ENCODE measurements at places on chromosomes 11 and 22.
A peak's percentile ranks its signal among the peaks of the same experiment; 100 is the strongest.

DNA sequence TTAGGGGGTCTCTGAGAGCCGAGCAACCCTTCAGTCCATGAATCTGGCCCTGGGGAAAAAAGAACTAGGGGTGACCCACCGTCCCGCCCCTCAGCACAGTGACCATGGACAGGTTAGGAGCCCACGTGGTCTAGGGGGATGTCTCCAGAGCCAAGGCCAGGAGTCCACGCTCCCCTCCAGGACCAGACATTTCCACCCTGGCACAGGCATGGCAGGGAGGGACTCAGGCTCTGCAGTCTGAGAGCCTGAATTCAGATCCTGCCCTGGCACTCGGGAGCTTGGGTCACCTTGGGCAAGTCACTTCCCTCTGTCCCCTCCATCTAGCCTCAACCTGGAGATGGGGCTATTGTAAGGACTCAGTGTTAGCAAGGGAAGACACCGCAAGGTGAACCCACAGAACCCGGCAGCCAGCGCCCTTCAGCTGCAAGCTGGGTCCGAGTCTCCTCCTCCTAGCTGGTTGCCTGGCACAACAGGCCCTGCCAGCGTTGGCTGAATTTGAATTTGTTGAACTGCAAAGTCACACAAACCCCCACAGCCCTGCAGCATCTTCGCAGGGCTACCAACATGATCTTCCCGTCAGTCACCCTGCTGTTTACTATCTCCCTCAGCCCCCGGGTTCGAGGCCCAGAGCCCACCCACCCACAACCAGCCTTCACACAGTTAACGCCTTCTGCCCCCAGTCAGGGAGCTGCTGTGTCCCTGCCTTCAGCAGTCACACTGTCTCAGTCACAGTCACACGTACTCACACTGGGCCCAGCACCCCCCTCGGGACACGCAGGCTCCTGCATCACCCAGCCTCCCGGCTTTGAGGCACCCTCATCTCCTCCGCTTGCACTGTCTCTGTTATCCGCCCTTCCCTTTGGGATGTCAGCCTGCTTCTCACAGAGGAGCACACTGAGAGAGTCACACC, 603 bp upstream of the PDGFB start:
- DNase-seq = no peak

DNA sequence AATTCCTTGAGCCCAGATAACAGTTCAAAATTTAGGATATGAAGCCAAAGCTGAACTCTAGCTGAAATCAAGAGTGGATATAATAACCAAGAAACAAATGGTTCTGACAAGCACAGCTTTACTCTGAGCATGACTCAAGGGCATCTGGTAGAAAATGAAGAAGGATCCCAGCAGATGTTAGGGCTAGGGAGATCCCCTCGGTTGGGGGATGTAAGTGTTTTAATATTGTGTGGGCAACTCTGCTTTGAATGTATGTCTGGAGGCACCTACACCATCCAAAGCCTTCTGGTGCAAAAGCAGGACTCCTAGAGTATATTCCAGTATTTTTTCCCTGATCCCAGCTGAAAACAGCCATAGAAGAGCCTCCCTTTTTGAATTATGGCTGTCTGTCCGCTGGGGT, 61.7 kb downstream of the FLI1 start:
- DNase-seq = no peak

DNA sequence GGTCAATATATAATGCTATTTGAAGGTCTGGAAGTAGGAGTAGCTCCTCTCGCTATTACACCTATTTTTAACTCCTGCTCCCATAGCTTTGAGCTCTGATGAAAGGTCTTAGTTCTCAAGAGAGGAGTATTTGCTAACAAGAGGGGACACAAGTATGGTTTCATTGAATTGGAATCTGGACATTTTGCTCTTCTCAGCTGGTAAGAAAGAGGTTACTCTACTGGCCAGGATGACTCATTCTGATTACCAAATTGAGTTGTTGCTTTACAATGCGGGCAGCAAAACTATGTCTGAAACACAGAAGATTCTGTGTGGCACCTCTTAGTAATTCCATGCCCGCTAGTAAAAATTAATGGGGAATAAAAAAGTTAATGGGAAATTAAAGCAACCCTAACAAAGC, 63.6 kb upstream of the EP300 start:
- no peak for DNase-seq

DNA sequence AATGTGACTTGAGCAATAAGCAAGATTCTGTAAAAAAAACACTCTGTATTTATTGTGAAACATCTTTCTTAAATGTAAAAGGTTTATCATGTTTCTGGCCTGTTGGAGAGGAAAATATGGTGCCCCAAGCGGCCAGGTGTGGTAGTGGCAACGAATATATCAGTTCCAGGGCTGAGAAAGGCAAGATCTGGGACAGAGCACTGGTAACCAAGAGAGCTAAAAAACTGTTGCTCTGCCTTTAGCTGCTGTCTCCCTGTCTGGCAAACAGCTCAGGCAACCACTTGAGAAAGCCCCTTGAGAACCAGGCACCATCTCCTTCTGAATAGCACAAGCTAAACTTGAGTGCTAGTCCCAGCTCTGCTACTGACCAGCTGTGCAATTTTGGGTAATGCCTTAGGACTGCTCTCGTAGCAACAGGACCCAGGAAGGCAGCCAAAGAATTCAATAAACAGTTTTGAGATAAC, 129.9 kb downstream of the KCNC1 start:
- no peak for DNase-seq

- no peak for DNase-seq
These were observed 11.3 kb upstream of the NELL1 start for GRCh38 chr11:20658135-20658534.

- no peak for DNase-seq
These were observed 720.1 kb downstream of the DLG2 start for GRCh38 chr11:84906995-84907394.

DNA sequence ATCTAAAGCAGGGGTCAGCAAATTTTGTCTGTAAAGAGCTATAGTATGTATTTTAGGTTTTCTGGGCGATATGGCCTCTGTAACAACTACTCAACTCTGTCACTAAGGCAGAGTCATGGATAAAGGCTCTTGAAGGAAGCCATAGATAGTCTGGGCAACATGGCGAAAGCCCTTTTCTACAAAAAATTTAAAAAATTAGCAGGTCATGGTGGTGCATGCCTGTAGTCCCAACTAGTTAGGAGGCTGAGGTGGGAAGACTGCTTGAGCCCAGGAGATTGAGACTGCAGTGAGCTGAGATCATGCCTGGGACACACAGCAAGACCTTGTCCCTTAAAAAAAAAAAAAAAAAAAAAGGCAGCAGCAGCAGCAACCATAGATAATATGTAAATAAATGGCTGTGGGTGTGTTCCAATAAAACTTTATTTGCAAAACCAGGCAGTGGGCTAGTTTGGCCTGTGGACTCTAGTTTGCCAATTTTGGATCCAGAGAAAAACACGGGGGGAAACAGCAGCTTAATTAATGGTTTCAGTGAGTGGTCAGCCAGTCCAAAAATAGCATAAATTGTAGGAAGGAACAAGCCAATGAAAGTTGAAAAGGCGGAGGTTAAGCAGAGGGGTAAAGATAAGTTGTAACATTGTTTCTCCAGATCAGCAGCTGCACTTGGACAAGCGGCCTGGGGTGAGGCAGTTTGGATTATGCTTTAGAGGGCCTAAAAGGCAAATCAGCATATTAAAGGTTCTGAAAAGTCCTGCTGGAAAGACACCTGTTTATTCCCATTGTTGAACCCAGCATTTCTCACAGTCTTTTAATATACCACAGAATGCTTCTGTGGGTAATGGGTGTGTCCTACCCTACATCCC, 62.6 kb downstream of the KIAA1671 start:
- DNase-seq = no peak

DNA sequence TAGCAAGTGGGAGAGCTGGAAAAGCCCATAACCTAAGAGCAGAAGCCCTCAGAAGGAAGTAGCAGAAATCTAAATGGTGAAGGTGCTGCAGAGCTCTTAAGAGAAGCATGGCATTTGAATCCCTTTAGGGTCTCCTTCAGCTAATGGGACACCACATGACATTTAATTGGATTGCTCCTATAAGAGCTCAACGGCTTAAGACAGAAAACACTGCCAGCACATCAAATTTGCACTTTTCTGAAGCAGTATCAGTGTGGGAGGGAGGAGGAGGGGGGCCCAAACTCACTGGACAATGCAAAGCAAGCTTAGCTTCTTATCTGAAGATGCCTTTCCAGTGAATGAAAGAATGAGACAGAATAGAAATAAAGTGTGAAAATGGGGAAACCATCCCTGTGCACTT, 287.9 kb upstream of the MTNR1B start:
- DNase-seq = no peak

DNA sequence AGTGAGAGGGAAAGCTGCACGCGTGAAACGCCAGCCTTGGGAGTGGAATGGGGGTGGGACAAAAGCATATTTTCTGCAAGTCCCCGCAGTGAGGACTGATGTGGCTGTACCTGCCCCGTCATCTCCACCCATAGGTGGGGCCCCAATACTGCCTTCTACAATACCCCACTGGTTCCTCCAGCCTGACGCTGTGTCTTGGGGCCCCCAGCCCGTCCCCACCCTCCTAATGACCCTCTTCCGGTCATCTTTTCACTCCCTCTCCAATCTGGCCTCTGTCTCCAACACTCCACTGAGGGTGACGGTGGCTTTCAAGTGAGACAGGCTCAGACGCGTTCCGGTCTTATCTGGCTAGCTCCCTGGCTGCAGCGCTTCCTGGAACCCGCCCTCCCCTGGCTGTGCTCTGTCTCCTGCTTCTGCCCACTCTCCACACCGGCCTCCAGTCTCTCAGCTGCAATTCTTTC, 104.2 kb downstream of the MICAL3 start:
- DNase-seq = no peak

- DNase-seq = peak; percentile 66
These were observed 11.7 kb downstream of the TECTA start for GRCh38 chr11:121112498-121113455.

GRCh38 chr11:57155838-57156607, 25.7 kb upstream of the LRRC55 start:
- no peak for DNase-seq

GRCh38 chr22:26239581-26239980, 70.3 kb downstream of the SEZ6L start:
- DNase-seq = no peak

DNA sequence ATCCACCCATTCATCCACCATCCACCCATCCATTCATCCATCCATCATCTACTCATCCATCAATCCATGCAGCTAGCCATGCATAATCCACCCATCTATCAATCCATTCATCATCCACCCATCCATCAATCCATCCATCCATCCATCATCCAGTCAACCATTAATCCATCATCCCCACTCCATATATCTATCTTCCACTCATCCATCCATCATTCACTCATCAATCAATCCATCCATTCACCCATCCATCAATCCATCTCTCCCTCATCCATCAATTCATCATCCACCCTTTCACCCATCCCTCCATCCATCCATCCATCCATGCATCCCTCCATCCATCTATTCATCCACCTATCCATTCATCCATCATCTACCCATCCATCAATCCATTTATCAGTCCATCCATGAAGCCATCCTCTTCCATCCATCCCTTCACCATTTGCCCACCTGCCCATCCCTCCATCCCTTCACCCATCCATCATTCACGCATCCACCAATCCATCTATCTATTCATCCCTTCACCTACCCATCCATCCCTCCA, 689.4 kb downstream of the BRD1 start:
- DNase-seq = no peak

DNA sequence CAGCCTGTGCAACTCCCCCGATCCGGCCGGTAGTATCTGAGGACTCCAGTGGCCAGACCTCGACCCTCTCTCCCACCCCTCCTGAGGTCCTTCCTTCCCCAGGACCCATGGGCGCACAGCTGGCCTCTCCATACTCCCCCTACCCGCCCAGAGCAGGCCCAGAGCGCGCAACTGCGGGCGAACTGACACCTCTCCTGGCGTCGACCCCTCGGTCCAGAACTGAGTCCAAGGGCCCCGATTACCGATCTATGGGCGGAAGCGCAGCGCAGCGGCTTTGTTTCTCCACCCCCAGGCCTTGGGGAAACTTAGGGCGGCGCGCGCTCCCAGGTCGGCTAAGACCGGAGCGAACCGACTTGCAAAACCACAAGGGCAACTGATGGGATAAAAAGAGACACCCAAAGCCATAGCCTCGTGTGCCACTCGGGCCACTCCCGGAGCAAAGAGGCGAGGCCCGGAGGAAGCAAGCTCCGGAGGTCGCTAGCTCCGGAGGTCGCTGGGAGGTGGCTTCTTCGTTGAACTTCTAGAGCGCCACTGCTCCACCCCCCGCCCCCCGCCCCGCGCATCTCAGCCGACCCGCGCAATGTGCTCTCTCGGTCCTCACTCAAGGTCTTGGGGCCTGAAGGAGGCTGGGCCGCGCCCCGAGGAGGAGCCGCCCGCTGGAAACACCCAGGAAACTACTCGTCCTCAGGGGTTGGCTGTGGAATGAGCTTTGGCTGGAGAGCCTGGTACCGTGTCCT, 9.8 kb upstream of the ALX4 start:
- DNase-seq = no peak

- peak; percentile 68 for DNase-seq
These were observed 29.6 kb downstream of the TRIM29 start for GRCh38 chr11:120108154-120108784.

DNA sequence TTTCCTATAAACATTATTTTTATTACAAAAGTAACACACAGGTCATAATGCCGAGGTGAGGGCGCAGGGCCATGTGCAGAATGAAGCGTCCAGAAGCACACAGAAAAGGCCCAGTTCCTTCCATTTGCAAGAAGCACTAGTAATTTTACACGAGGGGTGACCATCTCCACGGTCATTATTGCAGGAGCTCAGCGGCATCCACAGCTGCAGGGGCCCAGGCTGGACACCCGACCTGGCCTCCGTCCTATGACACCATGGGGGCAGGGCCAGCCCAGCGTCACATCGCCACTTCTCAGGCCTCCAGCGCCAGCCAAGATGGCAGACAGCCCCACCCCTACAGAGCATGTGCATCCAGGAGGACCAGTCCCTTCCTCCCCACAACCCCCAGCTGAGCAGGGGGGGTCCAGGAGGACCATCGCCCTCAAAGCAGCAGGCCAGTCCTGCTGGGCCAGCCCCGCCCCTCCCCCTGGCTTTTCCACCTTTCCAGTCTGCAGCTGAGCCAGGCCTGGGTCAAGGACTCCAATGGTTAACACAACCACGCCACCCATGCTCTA, 3.5 kb downstream of the IGF2 start:
- DNase-seq = no peak

DNA sequence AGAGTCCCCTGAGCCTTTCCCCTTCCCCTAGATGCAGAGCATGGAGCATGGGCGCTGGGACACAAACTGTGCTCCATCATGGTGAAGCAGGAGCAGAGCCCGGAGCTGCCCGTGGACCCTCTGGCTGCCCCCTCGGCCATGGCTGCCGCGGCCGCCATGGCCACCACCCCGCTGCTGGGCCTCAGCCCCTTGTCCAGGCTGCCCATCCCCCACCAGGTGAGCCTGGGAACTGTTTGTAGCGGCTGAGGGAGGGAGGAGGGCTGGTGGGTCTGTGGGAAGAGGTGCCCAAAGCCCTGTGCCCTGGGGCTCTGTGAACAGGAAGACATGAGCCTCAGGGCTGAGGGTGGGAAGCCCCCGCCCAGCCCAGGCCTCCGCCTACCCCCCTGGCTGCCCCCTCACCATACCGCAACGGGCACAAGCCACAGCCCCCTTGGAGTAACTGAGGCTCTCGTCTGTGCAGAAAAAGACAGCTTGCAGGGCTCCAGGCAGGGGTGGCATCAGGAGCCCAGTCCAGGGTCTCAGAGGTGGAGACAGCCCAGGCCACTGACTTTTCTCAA, 30.4 kb downstream of the CREB3L1 start:
- DNase-seq = no peak

GRCh38 chr11:135069890-135070289, 657.8 kb upstream of the B3GAT1 start:
- DNase-seq = no peak

GRCh38 chr22:17955590-17956379, 68.6 kb downstream of the MICAL3 start:
- DNase-seq = no peak

Measured in muscle of arm (tissue), 14 donors.